ENCODE measurements at places on chromosomes 6 and 20.

DNA sequence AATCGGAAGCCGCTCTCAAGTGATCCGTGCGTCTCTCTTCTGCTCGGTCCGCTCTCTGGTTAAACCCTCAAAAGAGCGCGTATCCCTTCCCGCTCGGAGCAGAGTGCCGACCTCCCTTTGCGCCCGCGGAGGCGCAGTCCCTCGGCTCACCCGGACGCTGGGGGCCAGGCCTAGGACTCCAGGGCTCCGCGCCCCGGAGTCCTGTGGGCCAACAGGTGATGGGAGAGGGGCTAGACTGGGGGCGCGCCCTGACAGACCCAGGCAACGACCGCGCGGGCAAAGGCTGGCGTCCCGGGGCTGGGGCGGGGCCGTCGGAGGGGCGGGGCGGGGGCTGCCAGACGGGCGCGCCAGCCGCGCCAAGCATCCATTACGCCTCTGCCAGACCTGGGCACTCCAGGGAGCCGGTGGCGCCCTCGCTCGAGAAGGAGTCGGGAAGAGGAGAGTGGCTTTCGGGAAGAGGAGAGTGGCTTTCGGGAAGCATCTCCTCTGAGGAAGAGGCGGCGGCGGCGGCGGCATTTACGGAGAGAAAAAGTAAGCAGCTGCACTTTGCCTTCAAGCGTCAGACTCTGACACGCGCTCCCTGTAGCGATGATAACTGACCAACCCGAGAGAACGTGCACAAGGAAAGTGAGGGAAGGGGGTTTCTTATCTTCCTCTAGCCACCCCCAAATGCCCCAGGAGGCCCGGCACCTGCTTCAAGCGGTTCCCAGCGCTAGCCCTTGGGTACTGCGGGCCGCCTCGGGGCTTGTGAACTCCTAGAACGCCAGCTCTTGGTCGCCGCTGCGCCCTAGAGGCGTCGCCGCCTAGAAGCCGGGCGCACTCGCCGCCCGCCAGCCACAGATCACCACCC, 2.6 kb downstream of the EPHA7 start:
- DNase-seq, result no peak

DNA sequence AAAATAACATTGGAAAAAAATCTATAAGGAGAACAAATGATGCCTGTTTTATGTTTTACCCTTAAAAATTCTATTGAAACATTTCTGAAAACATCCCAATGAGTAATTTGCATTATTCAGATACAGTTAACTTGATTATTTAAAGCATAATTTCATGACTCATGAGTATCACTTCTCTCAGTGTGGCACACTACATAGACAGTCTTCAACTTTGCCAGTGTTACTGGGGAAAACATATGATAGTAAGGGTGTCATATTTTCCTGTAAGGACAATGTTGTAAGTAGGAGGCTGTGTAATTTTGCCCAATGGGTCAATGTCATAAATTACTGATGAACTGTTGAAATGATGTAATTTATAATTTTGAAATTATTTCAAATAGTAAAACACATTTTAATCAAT, 125.5 kb downstream of the PHACTR1 start:
- no peak for DNase-seq

DNA sequence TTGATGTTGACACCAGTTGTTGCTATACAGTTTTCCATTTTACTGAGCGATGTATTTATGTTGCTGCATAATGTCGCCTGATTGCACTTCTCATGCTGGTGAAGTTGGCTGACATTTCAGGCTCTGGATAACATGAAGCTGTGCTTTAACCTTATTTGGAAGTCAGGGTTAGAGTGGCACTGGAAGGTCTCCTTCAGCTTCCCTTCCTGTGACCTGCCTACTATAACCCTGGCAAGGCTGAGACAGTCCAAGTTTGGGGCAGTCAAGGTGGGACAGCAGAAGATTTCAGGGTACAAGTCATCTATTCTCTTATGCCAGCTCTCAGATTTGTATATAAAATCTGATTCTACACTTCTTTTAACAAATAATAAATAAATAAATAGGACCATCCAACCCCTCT, 127.6 kb downstream of the AIG1 start:
- DNase-seq, result no peak

- peak; percentile 6 for DNase-seq
These were observed 42.5 kb upstream of the PNISR start for GRCh38 chr6:99467509-99468106.

DNA sequence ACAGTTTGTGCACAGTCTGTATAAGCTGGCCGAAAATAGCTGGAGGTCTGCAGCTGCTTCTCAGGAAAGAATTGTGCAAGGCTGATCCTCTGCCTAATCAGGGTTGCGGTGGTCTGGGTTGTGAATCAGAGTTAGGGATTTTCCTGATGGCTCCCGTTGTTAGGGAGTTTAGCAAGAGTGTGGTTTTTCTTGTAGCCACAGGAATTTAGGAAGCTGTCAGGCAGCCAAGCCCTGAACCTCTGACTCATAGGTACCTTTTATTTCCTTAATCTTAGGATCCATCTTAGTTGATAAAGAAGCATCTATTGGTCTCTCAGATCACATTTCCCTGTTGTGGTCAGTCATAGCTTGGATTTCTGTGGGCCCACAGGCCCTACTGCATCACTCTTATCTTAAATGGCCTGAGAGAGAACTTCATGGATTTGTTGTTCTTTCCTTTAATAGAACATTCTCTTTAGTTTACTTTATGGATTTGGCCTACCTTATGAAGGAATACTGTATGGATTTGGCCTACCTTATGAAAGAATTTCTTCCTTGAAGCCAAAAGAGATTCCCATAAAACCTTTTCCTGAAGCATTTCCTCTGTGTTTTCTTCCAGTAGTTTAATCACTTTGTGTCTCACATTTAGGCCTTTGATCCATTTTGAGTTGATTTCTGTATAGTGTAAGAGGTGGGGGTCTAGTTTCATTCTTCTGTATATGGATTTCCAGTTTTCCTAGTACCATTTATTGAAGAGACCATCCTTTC, 10.3 kb downstream of the KIF25 start:
- DNase-seq, result peak; percentile 96

DNA sequence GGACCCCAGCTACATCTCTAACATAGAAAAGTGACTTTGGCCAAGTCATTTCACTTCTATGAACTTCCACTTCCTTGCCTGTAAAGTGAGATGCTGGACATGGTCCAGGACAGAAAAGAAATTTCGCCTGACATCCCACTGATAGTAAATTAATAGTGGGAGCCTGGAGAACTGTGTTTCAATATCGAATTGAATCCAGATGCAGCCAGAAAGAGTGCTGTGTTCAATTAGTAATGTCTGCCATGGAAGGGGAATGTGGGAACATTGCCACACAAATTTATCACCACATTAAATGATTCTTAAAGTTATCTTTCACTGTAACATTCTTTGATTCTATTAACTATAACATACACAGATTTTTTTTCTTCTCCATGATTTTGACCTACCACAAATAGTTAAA, 255.0 kb downstream of the HACE1 start:
- peak; percentile 50 for DNase-seq

DNA sequence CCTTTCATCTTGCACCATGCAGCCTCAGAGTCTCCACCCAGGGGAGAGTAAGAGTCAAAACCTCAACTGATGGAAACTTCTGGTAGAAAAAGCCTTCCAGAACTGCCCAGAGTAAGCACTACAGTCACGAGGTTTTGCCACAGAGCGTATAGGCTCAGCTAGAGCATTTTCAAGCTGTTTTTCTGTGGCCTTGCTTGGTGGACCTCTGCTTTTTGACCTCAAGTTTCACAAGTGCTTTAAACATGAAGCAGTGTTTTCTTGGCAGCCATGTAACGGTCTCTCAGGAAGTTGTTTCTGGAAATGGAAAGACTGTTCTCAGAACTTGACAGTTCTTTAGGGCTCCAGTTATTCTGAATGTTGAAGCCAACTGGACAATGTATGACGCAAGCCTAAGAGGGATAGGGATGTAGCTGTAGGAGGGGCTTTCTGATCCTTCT, 146.5 kb downstream of the ZDHHC14 start:
- no peak for DNase-seq

DNA sequence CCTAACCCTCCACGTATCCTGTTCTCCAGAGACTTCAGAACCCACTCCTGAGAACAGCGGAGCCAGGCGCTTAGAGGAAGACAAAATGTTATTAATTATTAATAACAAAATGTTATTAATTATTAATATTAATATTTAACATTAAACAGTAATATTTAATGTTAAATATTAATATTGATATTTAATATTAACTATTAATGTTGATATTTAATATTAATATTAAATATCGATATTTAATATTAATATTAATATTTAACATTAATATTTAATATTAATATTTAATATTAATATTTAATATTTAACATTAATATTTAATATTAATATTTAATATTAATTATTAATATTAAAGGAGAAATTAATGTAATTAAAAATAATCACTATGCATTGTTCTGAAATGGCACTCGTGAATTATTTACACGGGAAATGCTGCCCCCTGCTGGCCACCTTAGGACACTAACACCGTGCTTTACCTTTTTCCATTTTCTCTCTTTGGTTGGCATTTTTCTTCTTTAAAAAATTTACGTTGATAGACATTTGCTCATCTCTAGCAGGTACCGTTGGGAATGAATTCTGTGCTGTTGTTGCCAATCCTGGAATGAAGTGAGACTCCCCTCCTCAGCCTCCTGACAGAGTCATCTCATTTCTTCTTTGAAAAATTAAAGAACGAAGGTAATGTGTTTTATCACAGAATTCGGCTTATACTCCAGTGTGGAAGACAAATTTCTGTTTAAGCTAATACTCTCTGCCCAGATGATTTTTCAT, 7.5 kb upstream of the GGTLC1 start:
- no peak for DNase-seq

- no peak for DNase-seq
These were observed 6.0 kb upstream of the OR2B6 start for GRCh38 chr6:27951040-27951439.

DNA sequence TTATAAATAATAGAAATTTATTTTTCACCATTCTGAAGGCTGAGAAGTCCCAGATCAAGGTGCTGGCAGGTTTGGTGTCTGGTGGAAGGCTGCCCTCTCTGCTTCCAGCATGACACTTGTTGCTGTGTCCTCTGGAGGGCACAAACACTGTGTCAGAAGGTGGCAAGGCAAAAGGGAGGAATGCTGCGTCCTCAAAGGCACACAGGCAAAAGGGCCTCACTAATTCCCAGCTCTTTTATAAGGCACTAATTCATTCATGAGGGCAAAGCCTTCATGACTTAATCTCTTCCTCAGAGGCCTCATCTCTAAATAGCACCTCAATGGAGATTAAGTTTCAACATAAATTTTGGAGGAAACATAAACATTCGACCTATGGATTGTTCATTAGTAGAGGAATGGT, 209.5 kb upstream of the SMLR1 start:
- DNase-seq, result no peak

GRCh38 chr6:88359530-88360202, 193.5 kb upstream of the CNR1 start:
- DNase-seq, result no peak

DNA sequence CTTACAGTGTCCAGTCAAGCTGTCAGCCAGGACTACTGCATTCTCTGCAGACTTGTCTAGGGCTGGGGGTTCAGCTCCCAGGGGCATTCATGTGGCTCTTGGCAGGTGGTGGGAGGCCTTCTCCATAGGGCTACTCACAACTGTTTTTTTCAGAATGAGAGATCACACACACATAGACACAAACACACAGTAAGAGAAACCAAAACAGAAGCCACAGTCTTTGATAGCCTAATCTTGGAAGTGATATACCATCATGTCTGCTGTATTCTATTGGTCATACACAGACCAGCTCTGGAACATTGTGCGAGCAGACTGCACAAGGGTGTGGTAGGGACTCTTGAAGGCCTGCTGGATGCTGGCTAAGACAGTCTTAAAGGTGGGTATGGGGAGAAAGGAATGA, 13.5 kb downstream of the TMEM170B start:
- no peak for DNase-seq

GRCh38 chr6:106591111-106591825, 38.0 kb downstream of the RTN4IP1 start:
- peak; percentile 36 for DNase-seq

GRCh38 chr6:39209360-39209811, 19.9 kb downstream of the KCNK5 start:
- no peak for DNase-seq

DNA sequence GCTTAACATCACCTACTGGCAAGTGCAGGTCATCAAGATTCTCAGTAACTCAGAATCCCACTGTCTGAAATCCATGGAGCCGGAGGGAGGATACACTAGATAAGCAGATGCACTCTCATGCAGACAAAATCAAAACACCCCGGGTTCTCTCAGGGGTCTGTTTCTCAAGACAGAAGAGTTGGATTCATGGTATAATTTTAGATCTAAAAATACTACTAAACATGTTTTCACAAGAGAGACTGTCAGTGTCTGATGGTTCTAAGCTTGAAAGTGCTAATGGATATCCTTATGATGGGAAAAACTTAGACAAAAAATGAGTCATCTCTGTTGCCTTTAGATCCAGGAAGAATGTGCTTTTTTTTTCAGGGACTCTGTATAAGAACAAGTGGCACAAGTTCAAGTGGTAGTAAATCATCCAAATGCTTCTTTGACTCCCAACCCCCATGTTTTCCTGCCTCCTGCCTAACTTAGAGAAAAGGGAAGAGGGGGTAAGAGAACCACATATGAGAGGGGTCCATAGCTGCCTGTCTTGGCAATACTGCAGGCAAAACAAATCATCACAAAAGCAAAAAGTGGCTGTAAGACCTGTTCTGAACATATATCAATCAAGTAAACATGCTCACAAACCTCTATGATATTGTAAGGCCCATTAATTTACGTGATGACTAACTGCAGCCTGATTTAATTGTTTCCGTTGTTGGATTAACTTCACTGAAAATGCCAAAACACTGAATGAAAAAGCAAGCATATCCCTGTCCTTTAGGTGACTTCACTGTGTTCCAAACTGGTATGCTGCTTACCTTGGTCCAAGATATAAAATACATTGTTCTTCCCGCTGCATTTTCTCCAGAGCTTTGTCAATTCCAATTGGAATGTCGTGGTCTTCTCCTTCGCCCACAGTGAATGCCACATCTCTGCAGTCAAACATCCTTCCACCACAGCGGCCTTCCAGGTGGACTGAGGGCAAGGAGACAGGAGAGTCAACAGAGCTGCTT, 84.0 kb upstream of the TULP1 start:
- peak; percentile 87 for DNase-seq

- DNase-seq, result no peak
These were observed 367.9 kb upstream of the SLC35B3 start for GRCh38 chr6:8803181-8803760.

DNA sequence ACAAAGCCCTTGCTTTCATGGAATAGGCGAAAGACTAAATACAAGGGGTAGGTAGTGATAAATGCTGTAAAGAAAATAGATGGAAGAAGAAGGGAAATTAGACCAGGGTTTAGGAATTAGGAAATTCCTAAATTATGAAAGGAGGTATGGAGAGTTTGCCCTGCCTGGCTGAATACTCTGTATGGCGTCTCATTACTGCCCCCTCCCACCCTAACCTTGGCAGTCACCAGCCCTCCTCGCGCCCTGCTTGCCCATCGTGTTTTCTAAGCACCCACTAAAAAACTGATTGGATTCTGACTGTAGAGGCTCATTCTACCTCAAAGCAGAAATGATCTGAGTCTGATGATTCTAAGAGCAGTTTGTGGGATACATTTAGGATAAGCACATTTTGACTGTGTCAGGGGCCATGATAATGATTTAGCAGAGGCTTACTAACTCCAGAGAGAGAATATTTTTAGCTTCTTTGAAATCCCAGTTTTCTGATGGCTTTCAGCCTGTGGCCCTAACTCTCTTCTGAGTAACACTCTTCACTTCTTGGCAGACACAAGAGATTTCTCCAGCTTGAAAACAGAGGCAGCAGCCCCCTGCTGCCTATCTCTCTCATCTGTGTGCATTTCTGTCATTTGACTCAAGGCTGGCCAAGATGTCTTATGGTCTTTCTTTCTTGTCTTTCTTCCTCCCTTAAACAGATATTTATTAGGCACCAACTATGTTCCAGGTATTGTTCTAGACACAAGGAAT, 1.4 kb upstream of the CHD6 start:
- no peak for DNase-seq
